ENCODE measurements at places on chromosomes 16 and 17.

GRCh38 chr17:39147221-39148185 lies 3.9 kb downstream of the PLXDC1 start:
- DNase-seq = no peak

DNA sequence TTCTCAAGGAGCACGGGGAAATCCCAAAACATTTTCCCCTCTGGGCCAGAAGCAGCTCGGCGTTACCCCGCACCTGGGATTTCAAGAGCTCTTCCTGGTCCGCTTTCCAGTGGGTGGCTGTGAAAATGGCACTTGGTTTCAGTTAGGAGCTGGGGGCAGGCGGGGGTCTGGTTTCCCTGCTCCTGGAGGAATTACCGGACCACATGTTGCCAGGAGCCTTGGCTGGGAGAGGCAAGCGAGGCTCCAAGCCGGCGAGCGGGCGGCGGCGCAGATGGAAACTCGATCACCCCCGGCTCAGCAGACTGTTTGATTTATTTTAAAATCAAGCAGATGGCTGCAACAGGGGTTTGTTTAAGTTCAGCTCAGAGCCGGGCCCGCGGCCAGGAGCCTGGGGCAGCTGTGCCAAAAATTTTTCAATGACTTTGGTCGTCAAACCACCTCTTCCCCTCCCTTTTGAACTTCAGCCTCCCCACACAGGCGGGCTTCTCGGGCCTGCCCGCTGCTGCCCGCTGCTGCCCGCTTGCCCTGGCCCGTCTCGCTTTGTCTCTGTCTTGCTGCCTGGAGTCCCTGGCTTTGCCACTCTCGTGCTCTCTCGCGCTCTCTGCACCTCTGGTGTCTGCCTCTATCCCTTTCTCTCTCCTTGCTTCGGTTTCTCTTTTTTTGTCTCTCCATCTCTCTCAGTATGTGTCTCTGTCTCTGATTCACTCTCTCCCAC lies 108.0 kb upstream of the CIBAR2 start:
- peak; percentile 92 for DNase-seq

GRCh38 chr17:83119987-83120864 lies 40.8 kb downstream of the METRNL start:
- no peak for DNase-seq

- no peak for DNase-seq
Observed at GRCh38 chr16:64311241-64311640, 810.6 kb downstream of the CDH11 start.

DNA sequence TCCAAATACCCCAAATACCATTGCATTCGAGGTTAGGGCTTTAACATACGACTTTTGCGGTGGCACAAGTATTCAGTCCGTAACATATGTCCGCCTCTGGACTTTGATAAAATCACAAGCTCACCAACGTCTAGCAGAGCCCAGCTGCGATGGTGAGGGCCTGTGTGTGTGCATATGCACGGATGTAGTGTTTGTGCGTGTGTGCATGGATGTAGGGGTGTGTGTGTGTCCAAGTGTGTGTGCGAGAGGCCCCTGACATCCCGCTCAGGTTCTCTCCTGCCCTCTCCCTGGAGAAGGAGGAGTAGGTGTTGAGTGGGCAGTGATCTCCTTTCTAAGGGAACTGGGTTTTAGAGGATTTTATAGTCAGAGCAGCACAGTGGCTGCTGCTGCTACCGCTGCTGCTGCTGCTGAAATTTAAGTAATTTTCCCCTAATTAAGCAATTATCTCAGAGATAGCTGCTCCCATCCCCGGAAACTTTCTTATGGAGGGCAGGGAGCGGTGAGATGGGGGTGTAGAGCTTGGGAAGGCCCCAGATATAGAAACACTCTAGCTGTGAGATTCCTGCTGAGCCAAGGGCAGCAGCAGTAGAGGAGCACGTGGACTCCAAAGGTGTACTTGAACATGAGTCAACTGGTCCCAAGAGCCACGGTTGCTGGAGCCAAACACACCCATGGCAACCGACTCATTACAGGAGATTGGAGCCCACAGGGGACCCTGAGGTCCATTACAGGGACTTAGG lies 121.7 kb upstream of the SDK2 start:
- no peak for DNase-seq

DNA sequence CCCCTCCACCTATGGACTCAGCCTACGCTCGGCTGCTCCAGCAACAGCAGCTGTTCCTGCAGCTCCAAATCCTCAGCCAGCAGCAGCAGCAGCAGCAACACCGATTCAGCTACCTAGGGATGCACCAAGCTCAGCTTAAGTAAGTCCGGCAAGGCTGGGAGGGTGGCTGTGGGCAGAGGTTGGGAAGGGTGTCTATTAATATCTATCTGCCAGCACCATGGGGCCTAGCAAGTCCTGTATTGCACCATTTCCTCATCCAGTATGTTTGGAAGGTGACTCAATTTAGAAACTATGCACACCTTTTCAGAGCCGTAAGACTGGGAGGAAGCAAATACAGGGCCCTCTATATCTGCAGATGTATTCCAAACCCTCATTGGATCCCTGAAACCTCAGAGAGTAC lies 45.0 kb upstream of the ARHGAP44 start:
- DNase-seq = no peak

DNA sequence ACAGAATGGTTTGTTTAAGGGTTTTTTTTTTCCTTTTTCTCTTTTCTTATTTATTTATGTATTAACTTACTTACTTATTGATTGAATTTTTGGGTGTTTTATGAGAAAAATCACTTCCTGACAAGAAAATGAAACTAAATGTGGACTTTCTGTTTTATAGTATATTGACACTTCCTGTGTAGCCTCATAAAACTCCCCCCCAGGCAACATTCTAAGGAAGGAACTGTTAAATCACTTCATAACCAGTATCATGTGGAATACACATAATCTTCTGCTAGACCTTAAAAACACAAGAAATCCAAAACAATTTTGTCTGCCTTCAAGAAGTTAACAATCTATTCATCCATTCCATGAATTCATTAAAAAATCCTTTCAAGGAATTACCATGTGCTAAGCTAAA lies 164.1 kb upstream of the TOM1L1 start:
- no peak for DNase-seq

- DNase-seq = peak; percentile 75
Observed at GRCh38 chr17:76529224-76530094, 8.1 kb downstream of the CYGB start.

- DNase-seq = no peak
Observed at GRCh38 chr16:66670691-66671388, 25.7 kb downstream of the CMTM4 start.

GRCh38 chr17:33520426-33521330 lies 227.6 kb upstream of the ASIC2 start:
- peak; percentile 93 for DNase-seq

- no peak for DNase-seq
Observed at GRCh38 chr16:66444049-66444481, 17.0 kb downstream of the BEAN1 start.

DNA sequence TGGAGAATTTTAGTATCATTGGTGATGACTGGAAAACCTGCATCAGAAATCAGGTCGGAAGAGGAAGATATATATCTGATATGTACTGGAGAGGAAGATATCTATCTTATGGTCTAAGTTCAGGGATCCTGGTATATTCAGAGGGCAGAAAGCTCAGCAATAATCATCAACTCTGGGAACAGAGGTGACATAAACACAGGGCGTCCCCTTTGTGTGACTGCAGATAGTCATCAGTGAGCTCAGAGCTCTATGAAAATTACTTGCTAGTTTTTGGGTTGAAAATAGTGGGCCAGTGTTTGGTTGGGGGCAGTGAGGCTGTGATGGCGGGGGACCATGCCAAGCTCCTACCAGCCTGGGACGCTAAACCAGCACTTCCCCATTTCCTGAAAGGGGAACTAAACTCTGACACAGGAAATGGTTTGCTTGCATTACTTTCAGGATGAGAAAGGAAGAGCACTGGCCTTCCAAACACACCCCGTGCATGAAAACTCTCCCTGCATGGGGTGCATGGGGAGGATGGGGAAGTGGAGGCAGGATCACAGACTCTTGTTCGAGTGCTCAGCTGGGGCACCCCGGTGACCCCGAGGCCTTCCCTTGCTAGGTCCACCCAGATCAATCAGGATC lies 15.8 kb downstream of the NOD2 start:
- DNase-seq = no peak

DNA sequence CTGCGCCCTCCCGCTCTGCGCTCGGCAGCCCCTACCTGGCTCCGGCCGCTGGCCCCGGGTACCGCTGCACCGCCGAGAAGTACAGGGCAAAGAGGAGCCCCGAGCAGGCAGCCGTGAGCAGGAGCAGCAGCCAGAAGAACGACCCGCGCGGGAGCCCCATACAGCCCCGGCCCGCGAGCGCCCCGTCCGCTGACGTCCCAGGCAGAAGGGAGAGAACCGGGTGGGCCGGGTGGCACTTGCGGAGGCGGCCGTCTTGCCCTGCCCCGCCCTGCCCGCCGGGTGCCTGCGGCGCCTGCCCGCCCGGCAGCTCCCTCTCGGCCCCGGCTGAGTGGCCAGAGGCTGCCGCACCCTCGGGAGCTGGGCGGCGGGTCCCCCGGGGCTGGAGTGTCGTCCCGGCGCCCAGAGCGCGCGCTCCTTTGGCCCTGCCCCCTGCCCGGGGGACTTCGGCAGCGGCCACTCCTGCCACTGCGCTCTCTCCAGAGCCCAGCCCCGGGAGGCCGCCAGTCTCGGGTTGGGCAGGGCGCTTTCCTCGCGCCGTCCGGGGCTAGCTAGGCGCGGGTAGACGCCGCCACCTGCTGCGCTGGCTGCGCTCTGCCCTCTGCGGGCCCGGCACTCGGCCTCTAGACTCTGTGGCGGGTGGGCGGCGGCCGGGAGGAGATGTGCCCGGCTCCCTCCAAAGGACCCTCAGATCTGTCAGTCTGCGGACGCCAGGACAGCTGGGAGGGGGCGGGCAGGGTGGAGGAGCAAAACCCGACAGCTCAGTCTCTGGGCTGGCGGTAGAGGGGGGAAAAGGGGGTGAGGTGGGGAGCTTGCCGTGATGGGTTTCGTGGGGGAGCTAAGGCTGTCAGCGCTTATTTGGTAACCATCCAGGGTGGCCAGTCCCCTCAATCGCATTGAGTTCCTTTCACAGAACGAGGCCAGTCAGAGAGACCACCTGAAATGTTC lies at the start of gene ST6GALNAC2:
Gene ST6GALNAC2 (minus strand): TSS at position 212 of the 945 bp plus-strand sequence. CDS start 52 bp downstream, at position 160.
- DNase-seq = peak; percentile 70

DNA sequence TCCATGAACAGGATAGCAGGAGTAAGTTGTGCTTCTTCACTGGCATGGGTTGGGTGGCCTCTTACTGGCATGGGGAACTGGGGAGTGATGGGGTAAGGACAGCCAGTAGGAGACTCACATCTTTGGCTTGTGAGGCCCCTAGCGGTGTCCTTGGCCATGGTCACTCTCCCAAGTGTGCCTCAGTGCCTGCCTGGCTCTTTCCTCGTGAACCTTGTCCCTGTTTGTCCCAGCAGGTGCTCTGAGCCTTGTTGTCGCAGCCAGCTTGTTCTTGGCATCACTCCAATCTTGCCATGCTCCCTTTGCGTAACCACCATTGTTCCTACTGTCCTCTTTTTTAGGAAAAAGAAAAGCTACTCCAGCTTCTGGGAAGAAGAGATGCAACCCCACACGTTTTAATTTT lies 53.6 kb upstream of the SDK2 start:
- no peak for DNase-seq

GRCh38 chr16:22318690-22319358 lies 21.6 kb downstream of the POLR3E start:
- no peak for DNase-seq

- no peak for DNase-seq
Observed at GRCh38 chr16:4383591-4384444, 12.2 kb downstream of the VASN start.
